ENCODE measurements at places on chromosomes 2 and 18.

GRCh38 chr2:11750917-11751316 is 4.5 kb downstream of the LPIN1 start:
- no peak for DNase-seq

DNA sequence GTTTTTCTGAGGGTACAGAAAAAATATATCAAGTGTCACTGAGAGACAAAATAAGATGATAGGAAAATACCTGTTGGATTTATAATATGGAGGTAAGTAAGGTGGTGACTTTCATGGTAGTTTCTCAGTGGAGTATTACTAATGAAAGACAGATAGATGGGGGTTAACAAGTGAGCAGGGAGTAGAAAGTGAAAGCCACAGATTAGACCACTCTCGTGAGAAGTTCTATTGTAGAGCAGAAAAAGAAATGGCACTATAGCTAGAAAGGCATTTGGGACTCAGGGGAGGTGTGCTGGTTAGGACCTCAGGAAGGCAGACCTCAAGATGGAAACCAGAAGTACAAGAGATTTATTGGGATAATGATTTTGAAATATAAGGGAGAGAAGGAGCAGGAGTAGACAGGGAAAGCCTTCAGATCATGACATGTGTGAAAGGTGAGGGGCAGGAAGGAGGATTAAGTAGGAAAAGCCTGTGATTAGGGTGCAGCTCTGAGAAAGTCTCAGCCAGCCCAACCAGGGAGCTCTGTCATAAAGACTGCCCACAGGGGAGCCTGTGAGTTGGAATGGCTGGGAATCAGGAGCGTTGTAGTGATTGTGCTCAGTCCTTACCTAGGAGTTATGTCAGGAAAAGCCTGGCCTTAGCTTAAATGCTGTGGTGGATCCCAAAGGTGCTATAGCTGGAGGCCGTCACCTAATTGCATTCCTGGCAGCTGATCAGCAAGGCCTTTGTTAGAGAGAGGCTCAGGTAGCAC is 198.1 kb downstream of the IKZF2 start:
- DNase-seq: no peak

DNA sequence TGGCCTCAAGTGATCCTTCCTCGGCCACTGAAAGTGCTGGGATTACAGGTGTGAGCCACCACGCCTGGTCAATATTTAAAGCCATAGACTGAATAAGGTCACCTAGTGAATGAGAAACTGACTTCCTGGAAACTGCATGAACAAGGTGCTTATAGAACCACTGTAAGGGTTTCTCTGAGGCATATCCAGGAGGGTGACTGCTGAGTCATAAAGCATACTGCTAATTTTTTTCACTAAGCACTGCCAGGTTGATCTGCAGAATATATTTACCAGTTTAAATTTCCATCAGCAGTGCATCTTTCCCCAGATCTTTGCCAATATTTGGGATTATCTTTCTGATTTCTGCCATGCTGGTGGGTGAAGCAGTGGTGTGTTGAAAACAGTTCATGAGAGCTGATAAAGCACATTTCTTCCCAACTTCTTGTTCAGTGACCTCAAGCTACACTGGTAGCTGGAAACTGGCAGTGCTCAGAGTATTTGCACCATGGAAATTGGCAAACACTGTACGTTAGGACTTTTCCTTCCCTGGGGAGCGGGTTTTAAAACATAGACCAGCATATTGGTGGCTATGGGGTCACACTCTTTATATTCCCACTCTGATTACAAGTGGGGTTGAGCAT is 4.2 kb upstream of the CLIP4 start:
- DNase-seq: no peak

- no peak for DNase-seq
Measured at GRCh38 chr18:36107477-36107876, 21.7 kb downstream of the SLC39A6 start.

GRCh38 chr2:20382965-20383810 is 32.5 kb upstream of the PUM2 start:
- DNase-seq: no peak

DNA sequence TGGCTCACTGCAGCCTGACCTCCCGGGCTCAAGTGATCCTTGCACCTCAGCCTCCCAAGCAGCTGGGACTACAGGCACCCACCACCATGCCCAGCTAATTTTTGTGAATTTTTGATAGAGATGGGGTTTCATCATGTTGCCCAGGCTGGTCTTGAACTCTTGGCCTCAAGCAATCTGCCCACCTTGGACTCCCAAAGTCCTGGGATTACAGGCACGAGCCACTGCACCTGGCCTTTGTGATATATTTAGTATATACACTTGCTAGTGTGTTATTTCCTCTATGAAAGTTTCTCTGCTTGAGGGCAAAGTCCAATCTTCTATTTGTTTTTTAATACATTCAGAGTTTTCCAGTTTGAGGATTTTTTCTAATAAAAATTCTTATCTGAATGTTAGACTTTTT is 119.3 kb downstream of the GALNT3 start:
- no peak for DNase-seq

GRCh38 chr2:99389371-99389770 is 52.2 kb downstream of the EIF5B start:
- DNase-seq: no peak

DNA sequence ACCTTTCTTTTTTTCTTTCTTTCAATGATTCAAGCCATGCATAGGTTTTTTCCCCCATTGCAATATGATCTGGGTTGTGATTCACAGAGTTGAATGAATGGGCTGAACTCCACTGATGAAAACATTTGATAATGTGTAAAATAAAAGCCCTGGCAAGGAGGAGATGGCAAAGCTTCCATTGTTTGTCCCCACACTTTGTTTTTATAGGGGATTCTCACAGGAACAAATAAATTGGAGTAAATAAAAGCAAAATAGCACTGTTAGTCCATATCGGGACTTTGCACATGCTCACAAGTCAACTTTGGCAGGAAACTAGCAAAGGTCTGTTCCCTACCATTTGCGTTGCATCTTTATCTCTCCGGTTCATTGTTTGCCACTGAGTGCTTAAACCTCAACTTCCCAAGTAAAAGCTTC is 55.7 kb downstream of the MEIS1 start:
- no peak for DNase-seq

- no peak for DNase-seq
Measured at GRCh38 chr2:240948905-240949790, 43.0 kb downstream of the CROCC2 start.

GRCh38 chr2:234939576-234939975 is 12.2 kb upstream of the SH3BP4 start:
- no peak for DNase-seq

- peak; percentile 55 for DNase-seq
Measured at GRCh38 chr2:45860136-45861121, 209.0 kb downstream of the PRKCE start.

- DNase-seq: no peak
Measured at GRCh38 chr18:25813110-25813509, 277.3 kb downstream of the SS18 start.

DNA sequence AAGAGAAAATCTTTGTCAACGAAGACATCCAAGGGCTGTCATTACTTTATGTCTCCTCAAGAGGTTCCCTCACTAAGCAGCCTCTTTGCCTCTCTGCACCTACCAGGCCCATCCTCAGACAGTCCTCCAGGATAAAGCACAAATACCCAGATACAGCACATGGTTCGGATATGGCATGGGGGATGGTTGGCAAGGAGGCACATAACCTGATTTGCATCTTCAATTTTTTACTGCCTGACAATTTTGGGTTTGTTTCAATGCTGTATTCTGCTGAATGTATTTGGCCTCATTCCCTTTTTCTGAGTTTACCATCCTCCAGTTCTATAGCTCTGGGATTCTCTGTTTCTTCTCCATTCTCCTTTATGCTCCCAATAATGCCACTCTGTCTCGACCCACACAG is 78.8 kb downstream of the VIT start:
- no peak for DNase-seq

GRCh38 chr18:34965108-34965507 is 76.1 kb upstream of the MAPRE2 start:
- no peak for DNase-seq

DNA sequence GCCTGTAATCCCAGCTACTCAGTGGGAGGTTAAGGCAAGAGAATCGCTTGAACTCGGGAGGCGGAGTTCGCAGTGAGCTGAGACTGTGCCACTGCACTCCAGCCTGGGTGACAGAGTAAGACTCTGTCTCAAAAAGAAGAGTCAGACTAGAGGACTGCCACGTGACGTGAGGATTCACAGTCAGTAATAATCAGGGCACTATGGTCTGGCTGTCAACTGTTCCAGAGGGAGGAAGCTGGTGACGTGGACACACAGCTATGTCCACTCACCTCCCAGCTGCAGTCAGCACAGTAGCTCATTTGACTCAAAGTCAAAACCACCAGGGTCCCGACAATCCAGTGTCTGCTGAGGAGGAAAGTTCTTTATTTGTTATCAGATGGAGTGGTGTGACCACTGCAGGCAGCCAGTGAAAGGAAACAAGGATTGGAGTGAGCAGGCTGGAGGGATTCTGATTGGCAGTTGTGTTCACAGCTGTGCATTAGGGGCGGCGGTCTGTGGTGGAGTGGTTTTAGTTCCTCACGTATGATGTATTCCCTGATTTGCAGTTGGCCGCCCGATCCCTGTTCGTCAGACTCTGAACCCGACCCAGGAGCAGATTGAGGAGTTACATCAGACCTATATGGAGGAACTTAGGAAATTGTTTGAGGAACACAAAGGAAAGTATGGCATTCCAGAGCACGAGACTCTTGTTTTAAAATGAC is 37.9 kb downstream of the MOGAT1 start:
- DNase-seq: no peak

GRCh38 chr2:197215748-197216360 is 94.7 kb downstream of the ANKRD44 start:
- DNase-seq: no peak
